ENCODE measurements at places on chromosomes 2 and 18.

DNA sequence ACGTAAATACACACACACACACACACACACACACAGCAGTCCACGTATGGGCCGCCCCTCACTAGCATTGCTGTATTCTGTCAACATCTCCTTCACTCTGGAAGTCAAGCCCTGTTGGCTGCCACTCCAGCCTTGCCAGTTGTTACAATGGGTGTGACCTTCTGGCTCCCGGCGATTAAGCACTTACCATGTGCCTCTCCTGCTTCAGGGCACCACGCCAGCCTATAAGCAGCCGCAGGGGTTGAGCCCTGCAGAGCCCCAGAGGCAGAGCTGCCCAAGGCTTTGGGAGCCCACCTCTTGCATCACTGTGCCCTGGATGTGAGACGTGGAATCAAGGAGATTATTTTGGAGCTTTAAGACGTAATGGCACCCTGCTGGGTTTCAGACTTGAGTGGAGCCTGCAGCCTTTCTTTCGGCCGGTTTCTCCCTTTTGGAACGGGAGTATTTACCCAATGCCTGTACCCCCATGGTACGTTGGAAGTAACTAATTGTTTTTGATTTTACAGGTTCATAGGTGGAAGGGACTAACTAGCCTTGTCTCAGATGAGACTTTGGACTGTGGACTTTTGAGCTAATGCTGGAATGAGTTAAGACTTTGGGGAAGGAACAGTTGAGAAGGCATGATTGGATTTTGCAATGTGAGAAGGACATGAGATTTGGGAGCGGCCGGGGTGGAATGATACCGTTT lies 54.5 kb upstream of the ROCK2 start:
- DNase-seq: no peak

DNA sequence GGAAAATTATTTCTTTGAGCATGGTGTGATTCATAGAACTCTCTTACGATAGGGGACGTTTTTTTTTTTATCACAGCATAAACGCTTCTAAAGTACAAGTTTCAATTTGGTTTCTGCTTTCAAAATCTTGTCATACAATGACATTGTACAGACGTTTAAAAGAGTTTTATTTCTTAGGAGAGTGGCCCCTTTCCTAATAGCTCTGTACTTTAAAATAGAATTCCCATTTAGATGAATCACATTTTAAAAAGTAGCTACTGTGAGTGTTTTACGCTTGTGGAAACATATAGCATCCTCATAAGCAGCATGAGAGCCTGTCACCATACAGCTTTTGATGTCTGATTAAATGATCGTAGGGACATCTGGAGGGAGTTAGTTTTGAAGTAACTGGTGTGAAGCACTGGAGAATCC lies 510.9 kb downstream of the PARD3B start:
- no peak for DNase-seq

DNA sequence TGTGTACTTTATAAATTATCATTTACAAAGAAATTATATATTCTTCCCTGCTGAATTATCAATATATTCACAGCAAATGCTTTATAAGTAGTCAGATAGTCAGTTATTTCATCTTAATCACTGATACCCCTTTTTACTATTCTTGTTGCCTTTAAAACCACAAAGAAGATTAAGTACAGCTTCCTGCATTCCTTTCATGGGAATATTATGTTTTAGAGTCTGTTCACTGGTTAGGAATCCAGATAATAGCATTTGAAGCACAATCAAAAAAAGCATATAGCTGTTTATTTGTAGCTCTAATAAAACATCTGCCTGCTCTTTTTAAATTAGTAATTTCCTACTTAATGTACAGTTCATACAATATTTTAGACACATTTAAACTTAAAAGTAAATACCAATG lies 508.9 kb downstream of the FBXO15 start:
- DNase-seq: no peak

GRCh38 chr18:23671564-23671963 lies 8.9 kb upstream of the ANKRD29 start:
- no peak for DNase-seq

- no peak for DNase-seq
Measured at GRCh38 chr2:109226128-109226527, 97.1 kb downstream of the SH3RF3 start.

GRCh38 chr2:229453230-229453629 lies 182.1 kb upstream of the PID1 start:
- no peak for DNase-seq

- DNase-seq: no peak
Measured at GRCh38 chr2:34408100-34408499, 809.0 kb upstream of the FAM98A start.

DNA sequence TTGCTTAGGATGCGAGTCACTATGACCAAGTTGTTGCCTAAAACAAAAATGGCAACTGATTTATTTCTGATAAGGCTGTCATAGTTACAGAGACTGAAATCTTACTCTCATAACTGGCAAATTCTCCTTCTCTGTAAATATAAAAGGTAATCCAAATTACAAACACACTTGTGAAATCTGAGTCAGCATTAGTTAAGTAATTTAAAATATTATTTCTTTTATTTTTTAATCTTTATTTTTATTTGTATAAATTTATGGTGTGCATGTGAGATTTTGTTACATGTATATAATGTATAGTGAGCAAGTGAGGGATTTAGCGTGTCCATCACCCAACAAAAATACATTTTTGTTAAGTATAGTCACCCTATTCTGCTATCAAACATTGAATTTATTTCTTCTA lies 1342.8 kb upstream of the TMEFF2 start:
- DNase-seq: no peak

DNA sequence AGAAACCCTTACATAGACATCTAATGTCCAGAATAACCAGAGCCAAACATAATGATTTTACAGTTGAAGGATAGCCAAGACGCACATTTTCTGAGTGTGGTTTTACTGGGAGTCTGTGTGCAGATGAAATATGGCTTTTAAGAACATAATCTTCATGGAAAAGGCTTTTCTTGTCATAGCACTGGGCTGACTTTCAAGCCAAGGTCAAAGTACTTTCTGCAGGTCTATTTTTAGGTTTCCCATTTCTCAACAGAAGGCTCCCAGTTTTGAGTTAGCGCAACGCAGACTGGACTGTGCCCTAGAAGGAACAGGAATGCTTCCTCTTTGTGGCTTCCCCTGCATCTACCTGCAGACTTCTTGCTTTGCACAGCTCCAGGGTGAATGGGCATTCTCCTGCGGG lies 92.3 kb upstream of the UPP2 start:
- DNase-seq: no peak

DNA sequence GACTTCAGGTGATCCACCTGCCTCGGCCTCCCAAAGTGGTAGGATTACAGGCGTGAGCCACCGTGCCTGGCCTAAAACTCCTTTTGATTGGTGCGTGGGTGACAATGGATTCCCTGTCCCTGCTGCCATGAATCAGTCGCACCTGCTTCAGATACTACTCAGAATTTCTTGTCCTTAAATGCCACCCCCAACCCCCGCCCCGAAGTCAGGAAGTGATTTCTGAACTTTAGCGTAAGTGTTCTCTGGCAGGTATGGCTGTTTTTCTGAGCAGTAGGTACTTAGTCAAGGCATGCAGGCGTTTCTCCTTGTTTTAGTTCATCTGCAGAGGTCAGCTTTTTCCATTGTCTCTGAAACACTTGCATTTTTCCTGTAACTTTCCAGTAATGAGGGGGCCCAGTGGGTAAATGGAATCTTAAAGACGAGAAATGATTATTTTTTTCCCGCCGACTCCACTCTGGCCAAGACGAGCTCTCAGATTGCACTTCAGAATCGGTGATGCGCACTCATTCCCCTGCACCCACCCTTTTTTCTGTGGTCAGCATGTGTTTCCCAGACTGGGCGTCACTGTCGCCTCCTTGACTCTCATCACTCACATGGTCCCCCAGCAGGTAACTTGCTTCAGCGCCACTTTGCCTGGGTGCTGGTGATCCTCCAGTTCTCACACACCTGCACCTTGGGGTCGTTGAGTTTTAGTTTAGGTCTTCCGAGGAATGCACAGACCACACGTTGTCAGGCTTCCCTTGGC lies 179.7 kb downstream of the GBX2 start:
- no peak for DNase-seq

DNA sequence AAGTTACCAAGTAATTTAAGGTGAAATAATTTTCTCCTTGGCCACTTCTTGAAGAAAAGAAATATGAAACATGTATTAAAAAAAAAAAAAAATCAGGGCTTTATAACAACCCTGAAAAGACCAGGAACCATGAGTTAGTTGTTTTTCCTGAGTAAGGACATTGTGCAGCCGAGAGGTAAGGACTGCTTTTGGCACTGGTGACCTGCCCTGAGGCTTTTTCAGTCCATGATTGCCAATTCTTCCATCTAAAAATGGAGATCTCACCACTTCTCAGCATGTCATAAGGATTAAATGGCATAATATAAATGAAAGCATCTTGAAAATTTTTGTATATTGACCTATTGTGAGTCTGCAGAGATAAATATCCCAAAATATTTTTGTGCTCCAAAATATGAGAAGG lies 244.3 kb downstream of the NRXN1 start:
- no peak for DNase-seq

- DNase-seq: no peak
Measured at GRCh38 chr2:85405201-85406059, 4.7 kb downstream of the CAPG start.

GRCh38 chr2:100137866-100138570 lies 4.4 kb downstream of the AFF3 start:
- DNase-seq: no peak

GRCh38 chr2:120379916-120380893 lies 34.3 kb downstream of the INHBB start:
- peak; percentile 15 for DNase-seq

- DNase-seq: no peak
Measured at GRCh38 chr2:54770676-54771075, 47.2 kb downstream of the EML6 start.

DNA sequence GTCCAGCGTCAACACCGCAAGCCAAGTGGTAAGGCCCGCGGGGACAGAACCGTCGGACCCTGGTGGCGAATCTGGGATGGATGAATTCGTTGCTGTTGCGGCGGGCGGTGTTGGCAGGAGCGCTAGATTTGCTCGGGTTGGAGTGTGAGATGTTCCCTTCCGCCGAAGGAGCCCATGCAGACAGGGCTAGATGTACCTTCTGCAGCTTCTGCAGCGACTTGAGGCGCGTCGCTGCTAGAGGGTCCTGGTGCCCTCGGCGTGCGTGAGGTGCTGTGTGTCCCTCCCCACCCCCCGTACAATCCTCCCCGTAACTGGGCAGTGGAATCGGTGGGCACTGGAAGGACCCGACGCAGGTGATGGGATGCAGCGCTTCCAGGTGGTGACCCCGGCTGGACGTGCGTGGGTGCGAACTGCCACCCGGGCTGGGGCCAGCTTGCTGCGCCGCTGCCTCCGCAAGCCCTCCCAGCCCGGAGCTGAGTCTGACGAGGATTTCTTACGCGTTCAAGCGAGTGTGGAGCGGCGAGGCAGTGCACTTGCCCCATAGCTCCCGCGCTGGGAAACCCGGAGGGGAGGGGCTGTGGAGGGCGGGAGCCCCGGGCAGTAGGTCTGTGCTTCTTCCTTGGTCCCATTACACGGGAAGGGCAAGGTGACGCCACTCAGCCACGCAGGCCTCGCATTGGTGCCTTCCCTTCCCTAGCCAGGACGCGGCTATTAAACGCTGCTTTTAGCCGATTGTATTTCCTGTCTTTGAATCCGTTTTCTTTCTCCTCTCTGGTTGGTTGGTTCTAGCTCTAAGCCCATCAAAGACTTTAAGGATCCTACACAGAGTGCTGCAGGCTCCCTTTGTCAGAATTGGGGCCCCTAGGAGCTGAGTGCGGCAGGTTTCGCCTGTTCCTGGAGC lies 34.2 kb downstream of the CHRNA1 start:
- DNase-seq: peak; percentile 82

GRCh38 chr18:34224423-34225217 lies at the start of gene NOL4:
TSS of gene NOL4 (minus strand) at chr18:34224913. CDS start at chr18:34223253, 1,660 bp downstream.
- peak; percentile 87 for DNase-seq
